ENCODE measurements at places on chromosomes 13 and 19.

DNA sequence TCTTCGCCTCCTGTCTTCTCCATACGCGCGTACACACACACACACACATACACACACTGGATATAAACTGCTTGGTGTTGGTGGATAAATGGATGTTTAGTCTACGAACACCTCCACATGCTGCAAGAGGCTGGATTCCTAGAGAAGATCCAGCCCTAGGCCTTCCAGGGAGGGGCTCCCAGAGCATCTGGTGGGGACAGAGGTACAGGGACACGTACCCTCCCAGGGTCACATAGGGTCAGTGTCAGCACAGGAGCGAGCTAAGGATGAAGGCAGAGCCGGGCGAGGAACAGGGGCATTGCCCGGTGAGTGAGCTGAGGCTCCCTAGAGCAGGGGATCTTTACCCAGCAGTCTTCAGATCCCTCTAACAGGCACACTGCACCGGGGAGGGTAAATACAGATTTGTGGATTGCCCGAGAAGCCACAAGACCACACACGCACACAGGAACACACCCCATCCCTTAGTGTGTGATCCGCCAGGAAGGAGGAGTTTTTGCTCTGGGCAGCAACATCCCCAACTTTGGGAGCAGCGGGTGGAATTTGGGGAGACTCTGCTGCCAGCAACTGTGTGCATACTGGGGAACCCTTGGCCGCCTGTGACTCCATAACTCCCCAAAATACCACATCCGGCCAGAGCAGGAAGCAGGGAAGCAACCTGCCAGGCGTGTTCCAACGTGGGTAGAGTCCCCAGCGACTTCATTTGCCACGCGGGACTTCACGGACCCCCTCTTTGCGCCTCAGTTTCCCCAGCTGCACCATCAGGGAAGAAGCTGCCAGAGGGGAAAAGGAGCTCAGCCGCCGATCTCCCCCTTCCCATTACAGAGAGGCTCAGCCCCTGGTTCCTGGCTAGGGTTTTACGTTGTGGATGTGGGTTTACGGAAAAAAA, 5.8 kb upstream of the TLE2 start:
- DNase-seq, result peak; percentile 26

- no peak for DNase-seq
These were observed 12.8 kb downstream of the LYPD3 start for GRCh38 chr19:43452582-43452981.

DNA sequence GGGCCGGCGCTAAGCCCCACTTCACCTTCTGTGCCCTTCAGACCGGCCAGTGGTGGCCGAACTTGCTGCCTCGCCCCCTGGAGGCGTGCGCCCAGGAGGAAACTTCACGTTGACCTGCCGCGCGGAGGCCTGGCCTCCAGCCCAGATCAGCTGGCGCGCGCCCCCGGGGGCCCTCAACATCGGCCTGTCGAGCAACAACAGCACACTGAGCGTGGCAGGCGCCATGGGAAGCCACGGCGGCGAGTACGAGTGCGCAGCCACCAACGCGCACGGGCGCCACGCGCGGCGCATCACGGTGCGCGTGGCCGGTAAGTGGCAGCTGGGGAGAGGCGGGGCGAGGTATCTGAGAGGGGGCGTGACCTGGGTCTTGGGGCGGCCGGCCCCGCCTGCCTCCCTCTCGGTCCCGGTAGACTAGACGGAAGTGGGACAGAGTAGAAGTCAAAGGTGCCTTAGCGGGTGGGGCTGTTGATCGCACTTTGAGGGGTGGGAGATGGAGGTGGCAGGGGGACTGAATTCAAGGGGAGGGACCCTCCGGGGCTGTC, 5.6 kb downstream of the ICAM5 start:
- peak; percentile 58 for DNase-seq

DNA sequence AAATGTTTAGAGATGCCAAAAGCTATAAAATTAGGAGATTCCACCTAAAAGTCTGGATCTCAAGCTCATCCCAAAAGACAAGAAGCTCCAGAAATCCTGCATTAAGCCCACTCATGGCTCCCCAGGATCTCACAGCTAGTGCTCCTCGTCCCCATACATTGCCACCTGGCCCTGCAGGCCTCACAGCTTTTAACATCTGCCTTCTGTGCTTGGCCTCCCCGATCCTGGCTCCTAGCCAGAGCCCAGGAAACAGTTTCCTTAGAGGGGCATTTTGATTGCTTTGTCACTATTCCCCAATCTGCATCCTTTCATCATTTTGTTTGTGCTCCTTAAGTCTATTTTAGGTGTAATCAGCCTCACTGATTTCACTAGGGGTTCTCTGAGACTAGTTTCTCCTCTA, 14.5 kb upstream of the DCT start:
- no peak for DNase-seq

DNA sequence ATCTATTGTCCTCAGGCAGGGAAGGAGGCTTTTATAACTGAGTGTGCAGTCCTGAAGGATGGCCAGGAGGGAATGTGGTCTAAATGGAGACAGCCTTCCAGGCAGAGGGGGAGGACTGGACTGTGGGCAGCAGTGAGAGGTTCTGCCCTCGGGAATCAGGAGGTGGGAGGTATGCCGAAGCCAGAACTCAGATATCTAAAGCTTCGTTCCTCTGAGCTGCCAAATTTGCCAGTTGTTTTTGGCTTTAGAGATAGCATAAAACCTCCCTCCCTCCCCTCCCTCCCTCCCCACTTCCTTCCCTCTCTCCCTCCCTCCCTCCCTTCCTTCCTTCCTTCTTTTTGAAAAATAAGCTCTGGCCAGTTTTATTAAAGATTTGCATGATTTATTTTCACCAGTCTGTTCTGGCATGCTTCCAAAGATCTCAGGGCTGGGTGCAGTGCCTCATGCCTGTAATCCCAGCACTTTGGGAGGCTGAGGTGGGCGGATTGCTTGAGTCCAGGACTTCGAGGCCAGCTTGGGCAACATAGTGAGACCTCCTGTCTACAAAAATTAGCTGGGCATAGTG, 2.4 kb downstream of the MEDAG start:
- DNase-seq, result no peak

- no peak for DNase-seq
These were observed 211.1 kb downstream of the TEX29 start for GRCh38 chr13:111531505-111531904.

DNA sequence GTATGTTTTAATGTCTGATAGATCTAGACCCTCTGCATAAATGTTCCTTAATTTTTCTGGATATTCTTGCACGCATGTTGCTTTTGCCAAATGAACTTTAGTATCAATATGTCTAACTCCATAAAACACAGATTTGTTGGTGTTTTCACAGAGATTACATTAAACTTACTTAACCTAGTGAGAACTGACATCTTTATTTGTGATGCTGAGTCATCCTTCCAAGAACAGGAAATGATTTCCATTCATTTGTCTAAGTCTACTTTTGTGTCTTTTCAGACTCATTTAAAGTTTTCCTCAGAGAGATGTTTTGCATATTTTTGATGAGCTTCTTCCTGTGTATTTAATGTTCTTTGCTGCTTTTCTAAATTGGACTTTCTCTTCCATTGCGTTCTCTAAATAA, 184.0 kb downstream of the SLC7A1 start:
- DNase-seq, result no peak

GRCh38 chr13:30739761-30740642, 4.7 kb downstream of the ALOX5AP start:
- DNase-seq, result peak; percentile 26

- no peak for DNase-seq
These were observed 832.6 kb upstream of the SLITRK5 start for GRCh38 chr13:86838411-86839120.

DNA sequence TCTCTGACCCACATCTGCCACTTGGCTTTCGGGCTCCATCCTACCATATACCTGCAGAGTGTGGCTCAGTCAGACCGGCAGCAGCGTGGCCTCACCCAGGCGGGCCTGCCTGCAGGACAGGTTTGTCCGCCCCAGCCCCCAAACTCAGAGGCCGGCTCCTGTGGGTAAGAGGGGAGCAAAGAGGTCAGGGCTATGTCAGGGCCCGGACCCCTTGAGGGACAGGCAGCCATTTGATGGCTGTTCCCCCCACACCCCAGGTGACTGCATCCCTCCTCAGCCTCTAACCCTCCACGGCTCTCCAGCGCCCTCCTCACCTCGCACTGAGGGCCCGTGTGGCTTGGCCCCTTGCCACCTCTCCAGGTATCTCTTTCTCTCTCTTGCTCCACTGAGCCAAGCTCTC, 12.3 kb upstream of the ZBTB32 start:
- DNase-seq, result no peak

DNA sequence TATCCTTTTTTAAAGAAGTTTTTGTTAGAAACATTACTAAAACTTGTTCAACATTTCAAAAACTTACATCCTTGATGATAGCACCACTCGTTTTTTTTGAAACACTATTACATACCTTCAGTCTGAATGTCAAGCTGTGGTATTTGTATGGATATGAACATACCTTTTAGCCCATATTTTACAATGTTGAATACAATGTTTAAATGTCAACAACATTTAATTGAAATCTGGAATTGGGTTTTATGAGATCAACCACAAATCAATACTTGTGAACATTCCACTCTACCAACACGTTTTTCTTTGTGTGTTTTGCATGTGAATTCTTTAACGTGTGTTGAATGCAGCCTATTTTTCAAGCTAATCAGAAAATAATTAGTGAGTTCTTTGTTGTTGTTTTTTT, 4.7 kb downstream of the SERP2 start:
- no peak for DNase-seq

- DNase-seq, result no peak
These were observed 1495.0 kb upstream of the PCDH20 start for GRCh38 chr13:62910541-62911060.

- DNase-seq, result no peak
These were observed 65.7 kb downstream of the DACH1 start for GRCh38 chr13:71801165-71801760.

- DNase-seq, result no peak
These were observed 5.2 kb upstream of the ZNF579 start for GRCh38 chr19:55585658-55586339.

- no peak for DNase-seq
These were observed 5.4 kb upstream of the ZNF98 start for GRCh38 chr19:22427547-22427946.

DNA sequence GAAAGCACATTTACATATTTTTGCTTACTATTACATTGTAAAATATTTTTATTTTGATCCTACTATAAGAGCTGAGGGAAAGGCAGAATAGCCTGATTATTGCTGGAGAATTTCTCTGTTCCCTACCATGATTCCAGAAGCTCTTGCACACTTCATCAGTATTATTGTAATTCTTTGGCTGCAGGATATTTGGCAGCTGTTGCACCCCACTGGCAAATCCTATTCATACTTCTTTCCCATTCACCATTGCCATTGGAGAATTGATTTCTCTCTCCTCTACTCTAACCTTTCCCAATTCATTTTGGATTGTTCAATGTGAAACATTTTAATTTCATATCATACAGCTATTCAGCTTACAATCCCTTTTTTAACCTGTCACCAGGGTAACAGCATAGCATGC, 238.0 kb downstream of the GGACT start:
- DNase-seq, result no peak
